NCI-H1105 treated with DMSO at 0.1 percent for 48 hours (cell line): ENCODE measurements at places on chromosomes 5 and 9.

DNA sequence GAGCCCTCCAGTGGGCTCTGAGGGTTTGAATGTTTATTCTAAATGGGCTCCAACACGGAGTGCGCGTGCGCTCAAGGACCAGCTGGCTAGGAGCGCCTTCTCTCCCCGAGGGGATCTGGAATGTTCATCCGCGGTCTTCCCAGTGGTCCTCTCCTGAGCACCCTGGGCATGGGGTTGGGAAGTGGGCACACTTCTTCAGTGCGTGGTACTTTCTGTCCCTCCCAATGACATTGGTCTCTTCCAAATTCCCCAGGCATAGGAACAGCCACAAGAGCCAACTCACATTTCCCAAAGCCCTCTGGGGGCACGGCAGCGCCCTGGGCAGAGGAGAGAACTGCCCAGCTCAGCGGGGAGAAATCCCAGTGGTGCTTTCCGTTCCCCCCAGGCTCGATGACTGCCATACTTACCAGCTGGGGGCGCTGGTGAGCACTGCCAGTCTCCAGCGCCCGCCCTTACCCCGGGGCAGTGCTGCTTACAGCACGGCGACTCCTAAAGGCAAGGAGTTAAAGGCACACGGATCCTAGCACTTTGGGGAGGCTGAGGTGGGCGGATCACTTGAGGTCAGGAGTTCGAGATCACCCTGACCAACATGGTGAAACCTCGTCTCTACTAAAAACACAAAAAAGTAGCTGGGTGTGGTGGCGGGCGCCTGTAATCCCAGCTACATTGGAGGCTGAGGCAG lies 29.9 kb upstream of the OBP2B start:
- no peak for DNase-seq

DNA sequence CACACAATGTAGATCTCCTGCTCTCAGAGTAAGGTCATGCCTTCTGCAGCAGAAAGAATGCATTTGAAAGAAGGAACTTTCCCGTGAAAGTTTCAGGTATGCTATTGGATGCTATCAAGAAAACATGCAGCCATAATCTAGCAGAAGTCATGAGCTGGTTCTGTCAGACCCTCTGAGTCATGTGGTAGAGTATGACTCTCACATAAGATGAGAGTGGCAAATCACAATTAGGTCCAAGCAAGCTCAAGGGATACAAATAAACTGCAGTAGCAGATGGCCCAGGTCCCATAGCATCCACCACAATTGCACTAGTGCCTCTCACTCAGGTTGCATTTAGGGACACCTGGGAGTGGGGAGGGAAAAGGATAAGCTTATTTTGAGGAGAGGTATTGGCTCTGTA lies 292.8 kb downstream of the ASTN2 start:
- no peak for DNase-seq

GRCh38 chr9:19660019-19660418 lies 128.8 kb downstream of the SLC24A2 start:
- no peak for DNase-seq

GRCh38 chr9:18969128-18969527 lies 63.9 kb downstream of the SAXO1 start:
- DNase-seq = no peak

DNA sequence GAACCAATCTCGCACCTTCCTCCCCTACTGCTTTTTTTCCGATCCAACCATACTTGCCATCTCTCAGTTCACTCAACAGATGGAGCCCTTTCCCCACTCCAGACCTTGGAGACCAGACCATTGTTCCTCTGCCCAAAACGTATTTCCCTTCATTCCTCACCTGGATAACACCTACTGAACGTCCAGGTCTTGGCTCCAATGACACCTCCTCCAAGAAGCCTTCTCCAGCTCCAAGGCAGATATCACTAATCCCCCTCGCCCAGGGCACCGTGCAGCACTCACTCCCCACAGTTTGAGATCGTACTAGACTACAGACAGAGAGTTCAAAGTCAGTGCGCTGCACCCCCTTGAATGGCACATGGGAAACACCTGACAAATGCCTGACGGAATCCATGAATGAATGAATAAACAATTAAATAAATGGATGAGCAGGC lies 47.1 kb upstream of the AKNA start:
- DNase-seq = peak; percentile 50

- no peak for DNase-seq
Measured at GRCh38 chr9:124652203-124652602, 118.9 kb downstream of the NR6A1 start.

DNA sequence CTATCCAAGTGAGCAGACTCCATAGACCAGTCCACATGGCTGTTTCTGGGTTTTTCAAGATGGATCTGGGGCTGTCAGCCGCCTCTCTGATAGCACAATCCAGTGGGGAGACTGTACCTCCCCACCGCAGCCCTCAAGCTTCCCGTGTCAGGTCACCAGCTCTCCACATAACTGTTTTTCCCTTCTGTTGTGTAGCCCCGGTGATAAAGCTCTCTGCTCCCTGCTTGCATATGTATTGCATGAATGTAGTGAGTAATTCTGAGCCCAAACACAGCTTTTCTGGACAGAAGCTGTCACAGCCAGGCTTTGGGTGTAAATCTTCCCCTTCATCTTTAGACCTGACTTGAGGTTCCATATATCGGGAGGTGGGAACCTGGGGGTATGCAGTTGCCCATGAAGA lies 23.1 kb upstream of the CFAP157 start:
- no peak for DNase-seq

GRCh38 chr9:91483189-91483691 lies 59.6 kb upstream of the NFIL3 start:
- DNase-seq = no peak

DNA sequence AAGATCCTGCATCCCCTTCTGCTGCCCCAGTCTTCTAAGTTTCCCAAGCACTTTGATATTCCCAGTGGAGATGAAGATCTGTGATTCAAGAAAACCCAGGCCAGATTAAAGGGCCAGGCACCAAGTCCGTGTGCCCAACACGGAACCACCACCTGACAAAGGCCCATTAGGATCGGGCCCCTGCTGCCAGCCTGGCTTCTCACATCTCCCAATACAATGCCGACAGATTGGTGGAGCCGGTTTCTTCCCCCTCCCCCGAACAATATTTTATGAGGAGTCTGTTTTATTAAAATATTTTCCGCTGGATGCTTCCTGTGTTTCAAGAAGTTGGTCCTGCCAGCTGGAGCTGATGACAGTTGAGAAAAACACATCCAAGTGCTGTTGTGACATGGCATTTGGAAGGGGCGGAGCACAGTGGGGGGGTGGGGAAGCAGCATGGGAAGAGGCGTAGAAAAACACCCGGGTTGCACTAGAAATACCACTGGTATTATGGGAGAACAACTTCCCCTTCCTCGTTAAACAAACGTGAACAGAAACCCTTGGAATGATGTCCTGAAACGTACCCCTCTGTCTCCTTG lies 45.0 kb downstream of the CRB2 start:
- no peak for DNase-seq

- no peak for DNase-seq
Measured at GRCh38 chr9:114491430-114492003, 13.8 kb downstream of the WHRN start.

DNA sequence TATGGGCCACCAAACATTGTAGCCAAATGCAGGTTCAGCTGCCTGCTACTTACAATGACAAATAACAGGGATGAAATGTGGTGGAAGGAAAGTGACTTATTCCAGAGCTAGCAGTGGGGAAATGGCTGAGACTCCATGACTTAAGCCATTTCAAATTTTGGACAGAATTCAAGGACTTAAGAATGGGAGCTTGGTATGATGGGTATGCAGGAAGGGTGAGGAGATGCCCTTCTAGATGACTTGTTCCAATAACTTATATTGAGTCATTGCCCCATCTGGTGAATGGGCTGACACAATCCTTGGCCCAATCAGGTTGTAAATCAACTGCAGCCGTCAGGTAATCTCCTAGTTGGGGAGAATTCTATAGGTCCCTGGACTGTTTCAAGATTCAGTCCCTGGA lies 230.7 kb upstream of the SGCD start:
- no peak for DNase-seq

DNA sequence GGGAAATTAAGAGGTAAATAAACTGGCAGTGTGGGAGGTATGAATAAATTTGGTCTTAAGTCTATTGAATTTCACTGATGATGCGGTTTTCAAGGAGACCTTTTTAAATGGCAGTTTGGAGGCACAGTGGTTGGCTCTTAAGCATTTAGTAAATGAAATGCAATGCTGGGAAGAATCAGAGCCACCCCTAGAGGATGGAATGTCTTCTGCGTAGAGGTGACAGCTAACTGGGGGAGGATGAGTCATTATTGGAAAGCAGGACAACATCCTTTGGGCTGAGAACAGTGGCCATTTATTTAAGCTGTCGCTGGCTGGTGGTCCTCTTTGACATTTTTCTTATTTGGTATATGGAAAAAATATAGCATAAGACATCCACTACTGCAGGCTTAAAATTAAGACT lies 163.2 kb downstream of the SH3GL2 start:
- DNase-seq = no peak

GRCh38 chr9:120737416-120738165 lies 23.3 kb upstream of the MEGF9 start:
- no peak for DNase-seq

DNA sequence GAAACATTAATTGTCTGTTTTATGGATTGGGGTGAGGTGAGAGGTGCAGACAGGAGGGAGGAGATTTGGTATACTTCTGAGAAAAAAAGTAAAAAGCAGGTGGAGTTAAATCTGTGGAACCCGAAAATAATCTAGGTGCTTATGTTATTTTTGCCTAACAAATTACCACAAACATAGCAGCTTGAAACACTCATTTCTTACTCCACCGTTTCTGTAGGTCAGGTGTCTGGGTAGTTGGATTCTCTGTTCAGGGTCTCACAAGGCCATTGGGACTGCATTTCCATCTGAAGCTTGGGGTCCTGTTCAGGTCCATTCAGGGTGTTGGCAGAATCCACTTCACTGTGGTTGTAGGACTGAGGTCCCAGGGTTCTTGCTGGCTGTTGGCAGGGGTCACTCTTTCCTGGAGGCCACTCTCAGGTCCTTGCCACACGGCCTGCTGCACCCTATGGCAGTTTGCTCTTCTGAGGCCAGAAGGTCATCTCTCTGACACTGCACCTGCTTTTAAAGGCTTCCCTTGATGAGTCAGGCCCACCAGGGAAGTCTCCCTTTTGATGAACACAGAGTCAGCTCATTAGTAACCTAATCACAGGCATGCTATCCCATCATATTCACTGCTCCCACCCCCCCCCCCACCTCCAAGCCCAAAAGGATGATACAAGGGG lies 82.2 kb downstream of the TRIO start:
- DNase-seq = no peak

DNA sequence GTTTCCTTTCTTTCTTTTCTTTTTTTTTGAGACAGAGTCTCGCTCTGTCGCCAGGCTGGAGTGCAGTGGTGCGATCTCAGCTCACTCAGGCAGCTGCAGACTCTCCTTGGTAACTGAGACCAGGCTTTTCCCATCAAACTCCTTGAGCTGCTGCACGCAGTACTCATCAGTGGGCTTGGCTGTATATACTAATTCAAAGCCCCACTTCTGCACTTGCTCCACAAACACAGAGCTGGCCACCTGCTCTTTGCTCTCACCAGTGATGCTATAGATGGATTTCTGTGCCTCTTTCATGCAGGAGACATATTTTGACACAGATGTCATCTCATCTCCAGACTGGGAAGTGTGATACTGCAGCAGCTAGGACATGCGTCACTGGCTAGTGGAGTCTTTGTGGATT lies 252.7 kb downstream of the AP3B1 start:
- DNase-seq = no peak

- no peak for DNase-seq
Measured at GRCh38 chr9:98083061-98083501, 26.5 kb downstream of the NANS start.

DNA sequence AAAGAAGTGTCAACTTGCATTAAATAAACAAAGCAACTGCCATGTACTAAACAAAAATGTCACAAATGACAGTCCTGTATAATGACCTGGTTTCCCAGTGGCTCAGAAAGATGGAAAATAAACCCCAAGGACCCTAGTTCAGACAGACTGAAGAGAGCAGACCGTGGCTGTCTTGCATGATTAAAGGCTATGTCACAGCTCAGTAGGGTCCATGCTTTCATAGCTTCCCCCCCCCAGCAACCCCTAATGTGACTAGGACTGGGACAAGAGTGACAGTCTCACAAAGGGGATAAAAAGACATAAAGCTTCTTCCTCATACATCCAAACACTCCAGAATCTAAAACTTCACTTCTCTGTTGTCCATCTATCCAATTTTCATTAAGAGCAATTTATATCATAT lies 113.6 kb downstream of the NR6A1 start:
- DNase-seq = no peak

- no peak for DNase-seq
Measured at GRCh38 chr5:82512025-82512424, 233.9 kb upstream of the RPS23 start.

GRCh38 chr9:98185611-98186171 lies 6.7 kb downstream of the CORO2A start:
- DNase-seq = no peak

GRCh38 chr5:6475626-6476312 lies 27.1 kb downstream of the UBE2QL1 start:
- DNase-seq = peak; percentile 7

- no peak for DNase-seq
Measured at GRCh38 chr9:33464045-33464636, 9.6 kb downstream of the NOL6 start.

DNA sequence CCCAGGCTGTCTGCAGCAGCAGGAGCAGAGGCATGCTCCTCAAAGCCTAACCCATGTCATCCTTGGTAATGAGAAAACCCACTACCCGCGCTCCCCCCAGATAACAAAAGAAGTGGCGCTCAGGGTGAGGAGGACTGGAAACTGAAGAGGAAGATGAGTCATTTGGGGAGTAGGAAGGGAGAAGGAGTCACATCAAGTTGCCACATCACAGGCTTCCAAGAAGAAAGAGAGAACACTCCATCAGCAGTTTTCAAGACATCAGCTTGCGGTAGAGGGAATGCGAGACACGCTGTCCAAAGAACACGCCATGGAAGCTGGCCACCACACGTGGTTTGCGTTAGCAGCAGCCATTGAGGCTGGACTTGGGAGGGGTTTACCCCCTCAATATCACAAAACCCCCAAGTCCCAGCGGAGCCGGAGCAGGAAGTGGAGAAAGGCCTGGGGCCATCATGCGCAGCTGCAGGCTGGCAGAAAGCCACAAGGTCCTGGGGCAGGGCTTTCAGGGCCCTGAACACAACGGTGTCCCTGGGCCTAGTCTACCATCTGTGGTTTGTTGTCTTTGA lies 41.5 kb downstream of the SH3PXD2B start:
- no peak for DNase-seq

- DNase-seq = no peak
Measured at GRCh38 chr5:116484645-116485044, 90.0 kb downstream of the SEMA6A start.

DNA sequence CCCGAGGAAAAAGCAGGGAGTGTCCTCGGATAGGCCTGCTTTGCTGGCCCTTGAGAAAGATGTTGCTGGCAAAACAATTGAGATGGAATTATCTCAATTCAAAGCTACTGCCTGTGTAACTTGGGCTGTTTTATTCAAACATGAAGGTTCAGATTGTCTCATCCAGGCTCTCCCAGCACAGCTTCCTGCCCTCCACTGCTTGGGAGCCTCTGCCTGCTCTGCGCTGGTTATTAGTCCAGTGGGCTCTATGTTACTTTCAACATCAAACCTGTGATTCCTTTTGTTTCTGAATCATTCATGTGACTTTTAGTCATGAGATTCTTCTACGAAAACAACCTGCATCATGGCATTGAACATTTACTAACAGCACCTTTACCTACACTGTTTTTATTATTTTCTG lies 123.2 kb downstream of the SNCAIP start:
- no peak for DNase-seq

- peak; percentile 53 for DNase-seq
Measured at GRCh38 chr5:36177715-36178523, 26.0 kb downstream of the SKP2 start.

- no peak for DNase-seq
Measured at GRCh38 chr5:103513701-103514100, 48.9 kb downstream of the NUDT12 start.
